ENCODE measurements at places on chromosomes 3 and 15. TPM values are rescaled to one million over a fixed set of nuclear protein-coding genes. Genes with fewer than 3 reads are reported as not detected.

DNA sequence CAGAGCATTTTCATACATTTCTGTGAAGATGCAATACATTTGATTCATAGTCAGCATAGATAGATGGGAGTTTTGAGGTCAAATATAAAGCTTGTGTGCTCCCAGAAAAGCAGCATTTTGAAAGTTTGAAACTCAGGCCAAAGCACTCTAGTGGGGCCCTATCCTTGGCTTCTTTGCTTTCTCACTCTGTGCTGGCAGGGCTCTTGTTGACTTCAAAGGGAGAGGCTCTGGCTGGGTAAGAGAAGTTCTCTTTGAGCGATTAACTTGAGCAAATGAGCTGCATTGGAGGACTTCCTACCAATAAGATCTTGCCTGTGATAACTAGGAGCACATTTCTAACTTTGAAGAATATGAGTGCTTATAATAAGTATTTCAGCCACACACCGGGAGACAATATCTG lies 214.0 kb upstream of the RARB start:
- H3K27ac ChIP-seq: peak overlapping the region; percentile 41
- no peak for DNase-seq
- H3K36me3 ChIP-seq: peaks cover 6% of the 10 kb centered on the region
- H3K27me3 ChIP-seq: no peaks in the 10 kb centered on the region
- no peak overlapping the region for H3K4me3 ChIP-seq
- peaks cover 19% of the 10 kb centered on the region for H3K4me1 ChIP-seq

DNA sequence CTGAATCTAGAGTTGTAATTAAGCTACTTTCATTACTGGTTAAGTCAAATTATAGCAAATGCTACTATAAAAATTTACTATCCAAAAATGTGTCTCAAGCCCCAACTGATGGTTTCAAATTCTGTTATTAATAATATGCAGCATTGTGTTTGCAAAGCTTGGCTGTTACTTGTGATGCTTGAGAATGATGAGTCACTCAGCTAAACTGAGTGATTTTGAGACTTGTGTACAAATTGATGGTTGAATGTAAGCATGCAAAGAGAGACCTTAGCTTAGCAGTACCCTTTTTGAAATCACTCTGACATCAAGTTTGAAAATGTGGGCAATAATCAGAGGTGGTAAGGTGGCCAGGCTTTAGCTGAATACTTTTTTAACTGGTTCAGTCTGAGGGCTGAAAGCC lies 27.6 kb downstream of the OPA1 start:
- no peaks in the 10 kb centered on the region for H3K27me3 ChIP-seq
- H3K27ac ChIP-seq: no peak overlapping the region
- DNase-seq: no peak
- H3K4me3 ChIP-seq: no peak overlapping the region

DNA sequence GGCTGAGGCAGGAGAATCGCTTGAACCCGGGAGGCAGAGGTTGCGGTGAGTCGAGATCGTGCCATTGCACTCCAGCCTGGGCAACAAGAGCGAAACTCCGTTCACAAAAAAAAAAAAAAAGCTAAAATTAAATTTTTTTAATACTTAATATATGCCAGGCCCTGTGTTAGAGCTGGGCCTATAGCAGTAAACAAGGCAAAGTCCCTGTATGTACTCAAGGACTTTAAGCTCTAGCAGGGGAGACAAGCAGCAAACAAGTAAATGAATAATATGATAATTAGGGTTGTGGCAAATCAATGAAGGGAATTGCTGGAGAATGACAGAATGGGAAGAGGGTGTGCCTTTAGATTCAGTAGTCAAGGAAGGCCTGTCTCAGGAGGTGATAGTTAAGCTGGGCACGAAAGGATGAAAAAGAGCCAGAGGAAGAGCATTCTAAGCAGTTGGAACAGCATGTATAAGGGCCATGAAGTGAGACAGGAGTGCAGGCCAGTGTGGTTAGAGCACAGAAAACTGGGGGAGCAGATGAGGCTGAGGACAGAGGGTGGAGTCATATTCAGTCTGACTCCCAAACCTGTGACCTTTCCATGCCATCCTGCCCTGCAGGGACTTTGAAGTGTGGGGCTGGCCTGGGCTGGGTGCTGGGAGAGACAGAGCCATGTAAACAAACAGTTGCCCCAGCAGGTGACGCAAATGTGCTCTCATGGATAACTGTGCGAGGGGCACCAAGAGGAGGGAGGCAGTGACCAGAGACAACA lies 6.6 kb upstream of the RAF1 start:
- H3K27ac ChIP-seq: no peak overlapping the region
- no peak overlapping the region for H3K4me3 ChIP-seq
- H3K27me3 ChIP-seq: no peaks in the 10 kb centered on the region
- peaks cover 3% of the 10 kb centered on the region for H3K36me3 ChIP-seq
- H3K4me1 ChIP-seq: no peaks in the 10 kb centered on the region

DNA sequence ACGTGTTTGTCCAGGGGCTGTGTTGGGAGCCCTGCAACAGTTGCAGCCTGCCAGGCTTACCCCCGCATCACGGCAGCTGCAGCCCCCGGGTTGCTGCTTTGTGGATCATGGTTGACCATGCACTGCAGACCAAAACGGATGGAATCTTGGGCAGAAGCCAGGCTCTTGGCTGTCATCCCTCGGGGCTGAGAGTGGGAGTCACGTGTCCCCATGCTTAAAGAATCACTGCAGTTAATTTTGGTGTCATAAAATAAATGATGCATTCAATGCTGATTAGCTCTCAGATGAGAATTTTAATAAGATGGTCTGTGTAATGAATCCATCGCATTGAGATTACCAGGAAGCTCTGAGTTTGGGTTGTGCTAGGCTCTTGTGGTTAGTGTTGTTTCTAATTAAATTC lies 115.6 kb downstream of the CHDH start:
- H3K27me3 ChIP-seq: peaks cover 10% of the 10 kb centered on the region
- peaks cover 16% of the 10 kb centered on the region for H3K4me1 ChIP-seq
- H3K27ac ChIP-seq: no peak overlapping the region
- no peaks in the 10 kb centered on the region for H3K36me3 ChIP-seq
- DNase-seq: no peak
- H3K4me3 ChIP-seq: no peak overlapping the region

- peaks cover 15% of the 10 kb centered on the region for H3K4me1 ChIP-seq
- H3K4me3 ChIP-seq: no peak overlapping the region
- peaks cover under 1% of the 10 kb centered on the region for H3K36me3 ChIP-seq
- no peaks in the 10 kb centered on the region for H3K27me3 ChIP-seq
These were observed 370.7 kb upstream of the RARB start for GRCh38 chr3:25057379-25057778.

DNA sequence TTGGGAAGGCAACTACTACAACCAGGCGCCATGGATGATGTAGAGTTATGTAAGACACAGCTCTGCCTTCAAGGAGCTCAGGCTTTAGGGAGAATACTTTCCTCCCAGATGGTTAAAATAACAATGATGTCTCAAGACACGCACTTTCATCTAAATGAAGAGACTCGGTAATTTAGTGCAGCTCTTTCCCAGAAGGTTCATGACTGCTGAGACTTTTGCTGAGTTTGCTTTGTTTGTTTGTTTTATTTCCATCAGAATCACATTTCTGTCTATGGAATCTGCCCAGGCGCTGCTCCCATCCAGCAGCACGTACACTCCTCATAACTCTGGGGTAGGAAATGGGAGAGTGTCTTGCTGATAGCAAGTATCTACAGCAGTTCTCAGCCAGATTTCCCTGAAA lies 33.9 kb upstream of the MEX3B start:
- peaks cover 5% of the 10 kb centered on the region for H3K27me3 ChIP-seq
- DNase-seq: no peak

DNA sequence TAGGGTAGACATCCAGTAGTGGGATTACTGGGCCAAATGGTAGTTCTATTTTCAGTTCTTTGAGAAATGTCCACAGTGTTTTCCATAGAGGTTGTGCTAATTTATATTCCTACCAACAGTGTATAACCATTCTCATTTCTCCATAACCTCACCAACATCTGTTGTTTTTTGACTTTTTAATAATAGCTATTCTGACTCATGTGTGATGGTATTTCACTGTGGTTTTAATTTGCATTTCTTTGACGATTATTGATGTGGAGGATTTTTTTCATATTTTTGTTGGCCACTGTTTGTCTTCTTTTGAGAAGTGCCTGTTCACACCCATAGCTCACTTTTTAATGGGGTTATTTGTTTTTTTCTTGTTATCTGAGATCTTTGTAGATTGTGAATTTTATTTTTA lies 125.2 kb downstream of the CFAP20DC start:
- H3K4me1 ChIP-seq: no peaks in the 10 kb centered on the region
- no peak for DNase-seq
- H3K27me3 ChIP-seq: no peaks in the 10 kb centered on the region
- no peak overlapping the region for H3K27ac ChIP-seq
- H3K36me3 ChIP-seq: peaks cover 3% of the 10 kb centered on the region

DNA sequence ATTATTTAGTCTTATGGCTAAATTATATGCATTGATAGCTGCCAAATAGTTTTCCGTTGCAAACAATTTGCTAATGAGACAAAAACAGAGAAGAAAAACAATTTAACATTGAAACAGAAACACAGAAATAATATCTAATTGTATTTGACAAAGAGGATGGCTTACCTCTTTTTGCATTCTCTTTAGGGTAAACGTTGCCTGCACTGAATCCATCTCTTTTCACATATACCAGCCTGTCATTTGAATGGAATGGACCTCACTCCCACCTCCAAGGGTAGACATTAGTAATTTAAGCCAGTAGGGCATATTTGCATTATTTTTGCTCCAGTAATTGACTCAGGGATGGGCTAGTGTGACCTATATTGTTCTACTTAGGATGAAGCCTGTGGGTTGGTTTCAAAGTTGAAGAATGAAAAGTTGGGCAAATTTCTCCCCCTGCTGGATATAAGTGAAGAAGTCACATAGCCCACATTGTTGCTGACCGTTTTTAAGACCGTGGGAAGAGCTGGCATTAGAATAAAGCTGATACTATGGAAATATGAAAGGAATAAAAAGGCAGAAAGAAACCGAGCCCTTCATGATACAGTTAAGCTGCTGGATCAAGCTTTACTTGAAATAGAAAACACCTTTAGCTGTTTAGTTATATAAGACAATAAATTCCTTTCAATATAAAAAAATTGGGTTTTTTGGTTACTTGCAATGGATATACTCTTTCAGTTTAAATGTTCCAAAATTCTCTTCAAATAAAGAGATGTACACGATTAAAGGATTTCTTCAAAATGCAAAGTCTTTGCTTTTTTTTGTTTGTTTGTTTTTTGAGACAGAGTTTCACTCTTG lies 26.9 kb downstream of the PIERCE2 start:
- H3K4me1 ChIP-seq: no peaks in the 10 kb centered on the region
- DNase-seq: no peak
- H3K27me3 ChIP-seq: no peaks in the 10 kb centered on the region
- H3K27ac ChIP-seq: no peak overlapping the region
- H3K4me3 ChIP-seq: no peak overlapping the region
- H3K36me3 ChIP-seq: peaks cover 1% of the 10 kb centered on the region

GRCh38 chr3:32709346-32709745 lies 24.4 kb downstream of the CNOT10 start:
- no peaks in the 10 kb centered on the region for H3K27me3 ChIP-seq
- DNase-seq: no peak
- no peak overlapping the region for H3K27ac ChIP-seq
- peaks cover 5% of the 10 kb centered on the region for H3K4me1 ChIP-seq
- no peak overlapping the region for H3K4me3 ChIP-seq

DNA sequence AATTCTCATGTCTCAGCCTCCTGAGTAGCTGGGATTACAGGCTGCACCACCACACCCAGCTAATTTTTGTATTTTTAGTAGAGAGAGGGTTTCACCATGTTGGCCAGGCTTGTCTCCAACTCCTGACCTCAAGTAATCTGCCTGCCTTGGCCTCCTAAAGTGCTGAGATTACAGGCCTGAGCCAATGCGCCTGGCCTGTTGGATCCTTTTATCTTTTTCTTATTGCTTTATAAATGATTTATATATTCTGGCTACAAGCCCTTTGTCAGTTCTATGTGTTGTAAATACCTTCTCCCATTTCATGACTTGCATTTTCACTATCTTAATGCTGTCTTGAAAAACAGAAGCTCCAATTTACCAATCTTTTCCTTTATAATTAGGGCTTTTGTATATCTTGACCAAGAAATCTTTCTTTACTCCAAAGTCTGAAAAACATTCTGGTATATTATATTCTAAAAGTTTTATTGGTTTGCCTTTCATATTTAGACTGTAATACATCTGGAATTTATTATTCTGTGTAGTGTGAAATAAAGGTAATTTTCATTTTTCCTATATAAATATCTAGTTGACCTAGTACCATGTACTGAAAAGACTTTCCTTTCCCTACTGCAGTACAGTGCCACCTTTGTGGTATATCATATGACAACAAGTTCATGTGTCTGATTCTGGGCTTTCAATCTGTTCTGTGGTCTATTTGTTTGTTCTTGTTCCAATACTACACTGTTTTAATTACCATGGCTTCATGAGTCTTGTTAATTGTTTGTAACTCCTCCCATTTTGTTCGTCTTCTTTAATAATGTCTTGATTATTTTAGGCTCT lies 52.9 kb upstream of the RNU6-1 start:
- no peak overlapping the region for H3K4me3 ChIP-seq
- no peak for DNase-seq
- H3K27ac ChIP-seq: peak overlapping the region; percentile 89

GRCh38 chr15:51917493-51917892 lies 54.1 kb downstream of the LEO1 start:
- no peak for DNase-seq
- no peak overlapping the region for H3K4me3 ChIP-seq
- no peak overlapping the region for H3K27ac ChIP-seq
- no peaks in the 10 kb centered on the region for H3K4me1 ChIP-seq
- no peaks in the 10 kb centered on the region for H3K27me3 ChIP-seq
- H3K36me3 ChIP-seq: peaks cover 13% of the 10 kb centered on the region

GRCh38 chr3:38497031-38497430 lies 891 bp downstream of the EXOG start:
- no peak for DNase-seq
- peaks cover 6% of the 10 kb centered on the region for H3K4me1 ChIP-seq
- H3K27ac ChIP-seq: peak overlapping the region; percentile 65
- H3K4me3 ChIP-seq: peak overlapping the region; percentile 88
- no peaks in the 10 kb centered on the region for H3K27me3 ChIP-seq

DNA sequence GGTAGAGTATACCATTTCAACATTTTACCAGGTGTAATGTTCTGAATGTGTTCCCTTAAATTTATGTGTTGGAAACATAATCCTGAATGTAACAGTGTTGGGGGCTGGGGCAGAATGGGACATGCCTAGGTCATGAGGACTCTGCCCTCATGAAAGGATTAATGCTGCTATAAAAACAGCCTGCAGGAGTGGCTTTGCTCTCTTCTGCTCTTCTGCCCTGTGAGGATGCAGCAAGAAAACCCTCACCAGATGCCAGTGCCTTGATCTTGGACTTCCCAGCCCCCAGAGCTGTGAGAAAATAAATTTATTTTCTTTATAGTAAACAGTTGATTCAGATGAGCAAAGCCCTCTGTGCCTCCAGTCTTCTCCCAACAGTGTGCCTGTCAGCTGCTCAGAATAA lies 326.0 kb upstream of the ONECUT1 start:
- no peak for DNase-seq
- H3K36me3 ChIP-seq: no peaks in the 10 kb centered on the region
- H3K4me3 ChIP-seq: no peak overlapping the region

HYAL3 gene
- 2.9 TPM for total RNA-seq

KNG1 gene
- total RNA-seq: not detected

PLIN1 gene
- 0.27 TPM for total RNA-seq

NTRK3 gene
- 2.1 TPM for total RNA-seq

GOLGA6D gene
- 0.18 TPM for total RNA-seq
